Stimulated activated CD8-positive, alpha-beta memory T cell treated with anti-CD3 and anti-CD28 coated beads, Interleukin-15, amount 100 ng/mL, for 4 hours (primary cell): ENCODE measurements at places on chromosomes 11 and 22.

- no peak for DNase-seq
These were observed 56.7 kb downstream of the CABIN1 start for GRCh38 chr22:24067587-24068376.

- DNase-seq, result no peak
These were observed 111.1 kb downstream of the FBXO7 start for GRCh38 chr22:32585737-32586136.

DNA sequence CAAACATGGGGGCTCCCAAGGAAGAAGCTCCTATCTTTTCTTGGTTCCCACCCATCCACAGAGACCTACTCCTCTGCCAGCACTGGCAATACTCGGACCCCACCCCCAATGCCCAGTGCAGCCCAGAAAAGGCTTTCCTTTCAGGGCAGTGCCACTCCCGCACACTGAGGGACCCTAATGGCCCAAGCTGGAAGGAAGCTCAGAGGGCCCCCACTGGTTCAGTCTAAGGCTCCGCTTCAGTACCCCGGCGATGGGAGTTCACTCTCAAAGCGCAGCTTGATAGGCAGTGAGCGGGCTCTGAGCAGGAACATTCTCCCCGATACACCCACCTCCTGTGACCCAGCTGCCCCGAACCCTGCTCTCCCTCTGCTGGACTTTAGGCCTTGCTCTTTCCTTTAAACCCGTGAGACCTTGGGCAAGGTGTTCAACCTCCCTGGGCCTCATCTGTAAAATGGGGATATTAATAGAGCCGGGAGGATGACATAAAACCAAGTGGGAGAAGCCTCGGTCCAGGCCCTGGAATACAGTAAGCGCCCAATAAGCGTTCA lies 48.4 kb downstream of the CHRDL2 start:
- DNase-seq, result no peak

DNA sequence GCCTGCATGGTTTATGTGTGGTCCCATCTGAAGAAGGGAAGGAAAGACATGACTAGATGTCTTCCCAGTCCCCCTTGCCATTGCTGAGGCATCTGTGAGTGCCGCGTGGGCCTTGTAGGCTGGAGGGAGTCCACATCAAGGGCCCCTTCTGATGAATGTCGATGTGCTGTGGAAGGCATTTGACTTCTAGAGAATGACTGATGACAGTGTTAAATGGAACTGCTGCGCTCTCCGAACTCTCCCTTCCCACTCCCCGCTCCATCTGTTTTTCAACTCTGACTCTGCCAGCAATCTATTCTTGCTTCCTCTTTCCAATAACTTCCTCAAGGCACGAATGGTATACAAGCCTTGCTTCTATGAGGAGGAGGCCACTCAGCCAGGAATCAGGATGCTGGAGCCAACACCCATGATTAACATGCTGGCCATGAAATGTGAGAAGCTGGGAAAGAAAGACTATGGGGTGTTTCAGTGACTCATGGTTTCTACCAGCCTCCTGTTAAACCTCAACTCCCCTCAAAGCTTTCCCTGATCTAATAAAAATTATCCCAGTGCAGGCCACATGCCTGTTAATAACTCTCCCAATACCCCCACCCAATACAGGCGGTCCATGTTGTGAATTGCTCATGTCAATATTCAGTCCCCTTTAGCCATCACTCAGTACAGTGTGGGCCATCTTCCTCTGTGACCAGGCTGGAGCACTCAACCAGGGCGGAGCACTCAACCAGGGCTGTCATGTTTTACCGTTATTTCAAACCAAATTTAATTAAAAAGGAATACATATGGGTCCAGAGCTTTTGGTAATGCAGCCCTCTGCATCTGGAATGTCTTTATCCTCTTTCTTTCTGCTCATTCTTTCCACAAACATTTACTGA lies 46.4 kb upstream of the TBCEL start:
- no peak for DNase-seq

DNA sequence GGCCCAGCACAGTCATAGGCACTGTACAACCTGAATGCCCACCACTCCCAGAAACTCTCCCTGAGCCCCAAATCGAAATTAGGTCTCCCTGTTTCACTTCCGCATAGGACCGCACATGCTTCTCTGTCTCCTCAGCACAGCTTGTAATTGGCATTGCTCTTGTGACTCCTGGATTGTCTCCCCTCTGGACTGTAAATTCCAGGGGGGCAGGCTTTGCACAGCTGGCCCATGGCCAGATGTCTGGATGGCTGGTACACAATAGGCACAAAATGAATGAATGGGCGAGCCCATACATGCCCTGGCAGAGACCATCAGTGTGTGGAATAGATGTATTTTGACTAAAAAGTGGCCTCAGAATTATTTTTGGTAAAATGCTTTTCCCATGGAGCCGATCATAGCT lies 63.3 kb upstream of the PHF21B start:
- DNase-seq, result no peak

DNA sequence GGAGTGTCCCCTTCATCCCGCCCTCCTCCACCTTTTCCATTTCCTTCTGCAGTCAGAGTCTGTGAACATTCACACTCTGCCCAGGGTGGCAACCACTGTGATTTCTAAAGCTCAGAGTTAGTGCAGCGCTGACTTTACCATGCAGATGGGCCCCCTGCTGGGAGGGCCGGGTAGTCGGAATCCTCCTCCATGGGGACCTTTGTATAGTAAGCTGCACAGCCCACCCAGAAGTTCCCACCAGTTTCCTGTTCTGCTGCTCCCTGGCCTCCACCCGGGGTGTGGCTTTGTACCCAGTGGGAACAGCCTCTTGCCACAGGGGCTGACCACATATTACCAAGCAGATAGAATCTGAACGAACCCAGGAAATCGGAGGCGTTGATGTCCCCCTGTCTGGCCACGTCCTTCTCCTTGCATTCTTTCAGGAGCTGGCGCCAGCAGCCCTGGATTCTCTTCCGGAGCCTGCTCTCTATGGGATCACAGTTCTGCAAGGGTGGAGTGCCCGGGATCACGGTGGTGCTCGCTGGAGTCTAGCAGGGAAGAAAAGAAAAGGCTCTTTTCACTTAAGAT lies 125.3 kb downstream of the MPPED1 start:
- no peak for DNase-seq

DNA sequence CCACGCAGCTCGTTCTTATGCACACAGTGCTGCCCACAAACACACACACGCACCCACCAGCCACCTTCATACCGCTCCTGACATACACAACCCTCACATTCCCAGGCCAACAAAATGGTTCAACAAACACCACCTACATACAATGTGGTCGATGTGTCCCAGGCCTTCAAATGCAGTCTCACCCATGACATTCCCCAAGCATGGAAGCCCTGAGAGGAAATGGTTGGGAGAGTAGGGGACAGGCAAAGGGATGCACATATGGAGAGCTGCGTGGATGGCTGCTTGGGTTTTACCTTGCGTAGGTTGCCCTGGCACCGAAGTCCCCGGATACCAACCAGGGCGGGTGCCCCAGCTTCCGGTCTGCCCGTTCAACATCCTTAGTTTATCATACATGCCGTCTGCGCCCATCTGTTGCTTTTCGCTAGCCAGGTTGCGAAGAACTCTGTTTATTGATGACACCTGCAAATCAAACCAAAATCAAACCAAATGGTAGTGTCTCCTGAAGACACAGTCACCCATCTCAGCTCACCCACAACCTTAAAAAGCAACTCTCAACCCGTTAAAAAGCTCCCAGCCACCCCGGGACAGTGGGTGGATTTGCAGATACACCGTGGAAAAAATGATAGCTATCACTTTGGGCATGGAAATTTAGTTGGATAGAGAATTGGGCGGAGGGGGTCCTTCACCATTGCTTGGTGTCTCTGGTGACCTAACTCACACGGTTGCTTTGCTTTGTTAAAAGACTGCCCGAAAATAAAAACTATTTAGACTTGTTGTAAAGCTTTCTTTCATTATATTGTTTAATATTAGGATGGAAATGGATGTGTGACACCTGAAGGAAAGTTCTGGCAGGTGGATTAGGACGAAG lies 10.5 kb downstream of the PAX6 start:
- no peak for DNase-seq

DNA sequence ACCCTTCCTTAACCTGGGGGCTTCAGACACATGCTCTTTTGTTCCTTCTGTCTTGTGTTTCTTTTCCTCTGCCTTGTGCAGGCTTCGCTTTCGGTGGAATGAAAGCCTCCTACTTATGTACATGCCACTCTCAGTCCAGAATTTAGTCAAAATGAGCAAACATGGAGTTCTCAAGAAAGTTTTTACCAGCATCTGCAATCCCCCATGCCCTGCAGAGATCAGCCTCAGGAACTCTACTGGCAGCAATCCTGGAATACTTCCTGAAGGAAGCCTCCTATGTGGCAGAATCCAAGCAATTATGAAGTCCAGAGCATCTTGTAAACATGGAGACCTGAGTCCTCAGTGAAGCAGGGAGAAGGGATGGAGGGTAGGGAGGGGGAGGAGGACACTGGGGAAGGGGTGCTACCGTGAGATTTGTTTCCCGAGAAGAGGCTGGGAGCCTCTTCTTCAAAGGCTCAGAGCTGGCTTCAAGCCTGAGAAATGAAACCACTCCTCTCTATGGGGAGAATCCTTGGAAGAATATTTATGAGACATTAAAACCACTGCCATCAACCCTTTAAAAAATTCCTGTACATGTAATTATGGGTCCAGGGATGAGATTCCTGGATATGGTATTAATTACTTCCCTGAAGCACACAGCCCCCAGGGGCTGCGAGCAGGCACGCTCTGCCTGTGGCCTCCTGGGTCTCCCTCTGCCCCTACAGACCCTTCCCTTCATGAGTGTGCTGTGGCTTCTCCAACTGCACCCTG lies 58.4 kb downstream of the TENM4 start:
- no peak for DNase-seq

GRCh38 chr22:50252082-50253045 lies 1.3 kb upstream of the HDAC10 start:
- peak; percentile 54 for DNase-seq

DNA sequence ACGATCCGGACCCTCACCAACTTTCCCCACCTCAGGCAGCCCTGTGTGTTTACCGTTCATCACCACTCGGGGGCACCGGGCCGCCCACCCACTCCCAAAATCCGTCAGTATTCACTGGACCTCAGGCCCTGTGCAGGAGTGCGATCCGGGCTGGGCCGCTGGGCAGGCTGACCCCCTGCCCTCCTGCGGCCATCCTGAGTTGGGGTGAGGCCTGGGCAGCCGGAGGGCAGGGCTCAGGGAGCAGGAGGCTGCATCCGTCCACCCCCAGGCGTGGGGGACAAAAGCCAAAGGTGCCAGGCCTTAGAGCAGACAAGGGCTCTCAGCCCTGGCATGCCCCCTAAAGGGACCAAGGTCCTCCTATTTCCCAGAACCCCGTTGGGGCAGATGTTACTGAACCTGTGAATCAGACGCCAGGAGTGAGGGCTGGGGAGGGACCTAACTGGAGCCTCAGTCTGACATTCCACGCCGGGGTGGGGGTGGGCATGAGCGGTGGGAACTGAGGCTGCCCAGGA lies 16.8 kb upstream of the TMEM191C start:
- DNase-seq, result no peak

GRCh38 chr22:36808721-36809344 lies 8.0 kb downstream of the PVALB start:
- no peak for DNase-seq

- DNase-seq, result no peak
These were observed 30.1 kb downstream of the ATG16L2 start for GRCh38 chr11:72844356-72844755.

GRCh38 chr11:19646921-19647320 lies 65.7 kb upstream of the NAV2 start:
- DNase-seq, result no peak

GRCh38 chr11:45091563-45092403 lies 54.7 kb upstream of the PRDM11 start:
- no peak for DNase-seq

DNA sequence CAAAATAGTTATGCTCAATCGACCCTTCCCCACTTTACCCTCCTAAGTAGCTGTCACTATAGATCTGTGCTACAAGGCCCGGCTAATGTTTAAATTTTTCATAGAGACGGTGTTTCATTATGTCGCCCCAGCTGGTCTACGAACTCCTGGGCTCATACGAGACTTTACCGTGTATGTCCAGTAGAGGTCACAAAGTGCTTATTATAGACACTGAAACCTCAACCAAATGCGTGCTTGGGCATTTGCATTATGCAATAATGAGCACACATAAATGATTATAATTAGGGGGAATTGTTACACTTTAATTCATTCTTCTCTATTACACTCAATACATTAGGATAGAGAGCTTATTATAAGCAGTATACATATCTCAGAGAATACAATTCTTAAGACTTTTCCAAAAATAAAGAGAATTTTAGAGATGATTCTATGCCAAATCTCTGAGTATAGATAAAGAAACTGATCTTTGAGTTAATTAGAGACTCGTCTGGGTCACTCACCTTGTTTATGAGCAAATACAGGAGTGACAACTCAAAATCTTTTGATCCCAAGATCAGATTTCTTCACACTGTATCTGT lies 12.5 kb upstream of the MRPL16 start:
- DNase-seq, result no peak

- DNase-seq, result no peak
These were observed 72.5 kb downstream of the MICAL2 start for GRCh38 chr11:12182676-12183541.

- peak; percentile 92 for DNase-seq
These were observed 164.6 kb downstream of the ETS1 start for GRCh38 chr11:128422576-128423370.
